ENCODE measurements at places on chromosomes 4 and X.

- DNase-seq: no peak
These were observed 191.7 kb upstream of the EDNRA start for GRCh38 chr4:147289181-147289580.

- no peak for DNase-seq
These were observed 43.4 kb upstream of the CABS1 start for GRCh38 chr4:70291341-70291740.

DNA sequence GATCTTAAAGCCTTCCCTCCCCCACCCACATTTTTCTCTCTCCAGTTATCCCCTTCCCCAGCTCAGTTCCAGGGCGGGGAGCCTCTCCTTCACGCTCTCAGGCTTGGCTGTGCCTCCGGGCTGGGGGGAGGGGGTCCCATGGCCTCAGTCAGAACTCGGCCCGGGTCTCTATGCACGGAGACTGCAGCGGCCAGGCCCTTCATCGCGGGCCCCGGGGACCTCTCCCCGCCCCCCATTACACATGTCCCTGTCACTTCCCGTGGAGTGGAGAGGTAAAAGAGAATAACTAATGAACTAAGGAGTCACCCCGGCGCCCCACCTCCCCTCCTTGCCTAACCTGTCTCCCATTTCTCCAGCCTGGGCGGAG is 838 bp upstream of the PRICKLE3 start:
- no peak for DNase-seq

DNA sequence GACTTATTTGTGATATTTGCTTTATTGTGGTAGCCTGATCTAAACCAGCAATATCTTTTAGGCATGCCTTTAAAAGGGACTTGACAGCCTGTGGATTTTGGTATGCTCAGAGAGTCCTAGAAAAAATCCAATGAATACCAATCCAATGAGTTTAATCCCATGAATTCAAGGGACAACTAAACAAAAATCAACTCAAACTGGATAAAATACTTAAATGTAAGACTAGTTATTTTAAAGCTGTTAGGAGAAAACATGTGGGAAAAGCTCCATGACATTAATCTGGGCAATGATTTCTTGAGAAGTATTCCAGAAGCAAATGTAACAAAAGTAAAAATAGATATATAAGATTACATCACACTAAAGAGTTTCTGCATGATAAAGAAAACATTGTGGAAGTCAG is 711.5 kb upstream of the PITX2 start:
- DNase-seq: no peak

GRCh38 chrX:108772549-108772948 is 36.2 kb upstream of the IRS4 start:
- DNase-seq: no peak

GRCh38 chr4:6423575-6423974 is 48.8 kb downstream of the PPP2R2C start:
- no peak for DNase-seq

GRCh38 chr4:95319169-95319568 is 229.6 kb downstream of the UNC5C start:
- DNase-seq: no peak

GRCh38 chr4:145011636-145012035 is 86.4 kb downstream of the ANAPC10 start:
- no peak for DNase-seq

DNA sequence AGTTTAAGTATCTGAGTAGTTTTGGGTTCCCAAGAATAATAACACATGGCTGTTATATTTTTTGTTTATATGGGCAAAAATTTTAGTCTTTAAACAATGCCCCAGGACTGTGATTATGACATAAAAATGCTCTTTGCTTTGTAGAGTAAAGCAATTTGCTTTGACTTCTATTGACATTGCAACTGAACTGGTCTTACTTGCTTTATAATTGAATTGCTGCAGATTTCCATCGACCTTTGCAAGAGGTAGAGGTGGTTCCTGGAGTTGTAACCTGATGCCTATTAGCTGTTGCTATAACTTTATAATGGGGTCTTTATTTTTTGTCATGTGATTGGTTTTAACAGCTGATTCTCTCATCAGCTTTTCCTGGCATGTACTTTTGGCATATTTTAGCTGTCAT is 302.9 kb downstream of the ARHGAP10 start:
- no peak for DNase-seq

DNA sequence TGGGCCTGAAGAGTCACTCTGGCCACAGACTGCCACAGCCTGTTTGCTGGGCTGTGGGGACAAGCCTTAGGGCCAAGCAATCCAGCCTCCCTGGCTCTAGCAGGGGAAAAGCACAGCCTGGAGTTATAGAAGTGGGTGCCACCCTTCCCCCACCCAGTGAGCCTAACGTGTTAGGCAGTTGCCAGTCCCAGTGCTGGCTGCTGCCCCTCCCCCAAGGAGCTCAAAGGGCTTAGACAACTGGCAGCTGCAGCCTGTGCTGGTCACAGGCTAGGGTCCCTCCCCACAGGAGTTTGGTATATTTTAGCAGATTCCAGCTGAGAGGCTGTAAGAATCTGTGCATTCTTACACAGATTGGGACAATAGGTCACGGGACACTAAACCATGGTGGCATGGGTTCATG is 370.3 kb upstream of the FGF16 start:
- DNase-seq: no peak

- DNase-seq: no peak
These were observed 98.6 kb downstream of the PPP2R2C start for GRCh38 chr4:6373541-6374410.

GRCh38 chr4:174928575-174929253 is 10.6 kb downstream of the ADAM29 start:
- no peak for DNase-seq

GRCh38 chrX:153829799-153830639 is at the start of gene PDZD4:
Gene PDZD4 (minus strand): TSS chrX:153830544. CDS start chrX:153830298, 246 bp downstream.
- DNase-seq: no peak

- no peak for DNase-seq
These were observed 261.6 kb upstream of the ANKRD50 start for GRCh38 chr4:124974152-124974551.

DNA sequence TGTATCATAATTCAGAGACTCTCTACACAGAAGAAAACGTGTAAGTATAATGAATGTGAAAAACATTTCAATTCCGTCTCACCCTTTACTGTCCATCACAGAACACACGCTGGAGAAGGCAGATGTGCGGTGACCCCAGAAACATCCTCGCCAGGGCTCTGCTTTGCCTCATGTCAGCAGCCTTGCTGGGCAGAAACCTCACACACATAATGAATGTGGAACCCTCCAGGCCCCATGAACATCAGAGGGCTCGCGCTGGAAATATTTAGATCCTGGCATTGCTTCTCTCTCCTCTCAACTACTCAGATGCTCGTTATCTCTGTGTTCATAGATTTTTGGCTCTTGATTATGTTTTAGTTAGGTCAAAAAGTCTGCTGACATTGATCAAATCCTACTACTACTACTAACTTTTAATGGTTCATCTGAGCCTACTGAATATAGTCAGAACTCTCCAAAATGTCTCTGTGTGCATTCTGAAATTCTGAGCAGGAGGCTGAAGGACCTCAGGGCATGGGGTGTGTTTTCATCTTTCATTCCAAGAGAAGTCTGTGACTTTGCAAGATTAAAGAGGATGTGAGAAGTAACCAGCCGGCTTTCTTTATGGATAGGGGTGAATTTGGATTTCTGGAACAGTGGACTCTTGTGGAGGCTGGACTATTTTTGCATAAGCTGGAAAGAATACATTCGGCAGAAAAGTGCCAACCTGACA is 27.0 kb downstream of the SMIM43 start:
- DNase-seq: no peak

DNA sequence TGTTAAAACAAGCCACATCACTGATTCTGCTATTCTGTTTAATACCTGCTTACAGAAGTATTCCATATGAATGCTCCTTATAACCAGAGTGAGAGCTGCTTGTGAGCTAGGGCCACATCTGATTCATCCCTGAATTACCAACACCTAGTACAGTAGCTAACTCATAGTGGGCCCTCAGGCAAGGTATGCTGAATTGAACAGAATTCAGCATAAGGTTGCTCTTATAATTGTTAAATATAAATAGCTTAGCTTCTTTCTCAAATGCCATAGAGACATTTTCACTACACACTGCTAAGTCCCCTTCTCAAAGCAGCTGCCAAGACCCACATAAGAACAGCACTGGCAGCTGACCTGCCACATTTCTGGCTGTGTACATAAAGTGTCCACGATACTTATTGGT is 27.0 kb upstream of the MCF2 start:
- DNase-seq: no peak

DNA sequence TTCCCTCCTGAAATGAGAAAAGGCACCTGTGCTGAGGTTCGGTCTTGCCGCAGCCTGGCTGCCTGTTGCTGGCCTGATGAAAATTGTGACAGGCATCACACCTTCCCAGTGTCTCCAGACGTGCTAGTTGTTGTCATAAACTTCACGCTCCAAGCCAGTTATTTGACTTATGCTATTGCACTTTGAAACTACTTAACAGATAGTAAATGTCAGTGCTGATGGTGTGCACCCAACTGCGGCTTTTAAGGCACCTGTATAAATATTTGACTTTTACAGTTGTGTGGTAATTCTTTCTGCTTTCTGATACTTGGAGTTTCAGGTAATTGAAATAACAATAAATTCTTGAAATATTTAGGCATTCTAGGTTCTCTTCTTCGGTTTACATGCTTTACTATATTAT is 1.8 kb downstream of the WWC2 start:
- DNase-seq: no peak

DNA sequence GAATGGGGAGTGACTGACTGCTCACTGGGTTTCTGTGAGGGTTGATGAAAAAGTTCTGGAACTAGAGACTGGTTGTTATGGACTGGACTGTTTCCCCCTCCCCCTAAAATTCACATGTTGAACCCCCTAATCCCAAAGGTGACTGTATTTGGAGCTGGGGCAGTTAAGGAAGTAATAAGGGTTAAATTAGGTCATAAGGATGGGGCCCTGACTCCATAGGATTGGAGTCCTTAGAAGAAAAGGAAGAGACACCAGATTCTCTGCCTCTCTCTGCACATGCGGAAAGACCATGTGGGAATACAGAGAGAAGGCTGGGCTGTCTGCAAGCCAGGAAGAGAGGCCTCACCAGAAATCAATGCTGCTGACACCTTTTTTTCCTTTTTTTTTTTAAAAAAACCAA is 38.2 kb downstream of the ZBTB49 start:
- DNase-seq: no peak

GRCh38 chrX:152810403-152810802 is 20.2 kb downstream of the CETN2 start:
- no peak for DNase-seq

DNA sequence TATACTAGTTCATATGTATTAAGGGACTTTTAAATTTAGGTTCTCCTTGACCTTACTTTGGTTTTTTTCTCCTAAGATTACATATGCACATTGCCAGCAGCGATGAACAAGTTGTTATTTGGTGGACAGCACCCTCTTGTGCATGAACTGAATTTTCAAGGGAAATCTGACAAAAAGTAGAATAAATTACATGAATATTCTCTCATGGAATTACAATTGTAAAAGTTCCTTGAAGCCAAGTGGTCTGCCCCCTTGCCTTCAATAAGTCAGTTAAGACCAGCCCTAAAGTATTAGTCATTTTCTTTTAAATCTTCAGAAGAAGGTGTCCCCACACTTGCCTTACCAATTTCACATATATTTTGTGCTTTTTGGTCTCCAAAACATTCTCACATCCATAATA is 30.7 kb upstream of the SMARCA5 start:
- no peak for DNase-seq

DNA sequence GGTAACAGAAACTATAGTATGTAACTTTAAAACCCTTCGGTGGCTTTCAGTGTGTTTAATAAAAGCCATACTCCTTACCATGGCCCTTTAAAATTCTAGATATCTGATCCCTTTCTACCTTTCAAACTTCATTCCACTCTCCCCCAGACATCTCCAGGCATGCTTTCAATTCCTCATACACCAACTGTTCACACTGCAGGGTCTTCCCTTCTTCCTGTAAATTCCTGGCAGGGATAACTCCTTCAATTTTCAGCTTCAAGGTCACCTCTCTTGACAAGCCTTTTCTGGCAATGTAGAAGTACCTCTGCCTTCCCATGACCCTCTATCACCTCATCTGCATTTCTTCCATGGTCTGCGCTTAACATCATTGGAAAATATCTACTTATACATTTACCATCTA is 60.8 kb downstream of the WDFY3 start:
- DNase-seq: no peak

DNA sequence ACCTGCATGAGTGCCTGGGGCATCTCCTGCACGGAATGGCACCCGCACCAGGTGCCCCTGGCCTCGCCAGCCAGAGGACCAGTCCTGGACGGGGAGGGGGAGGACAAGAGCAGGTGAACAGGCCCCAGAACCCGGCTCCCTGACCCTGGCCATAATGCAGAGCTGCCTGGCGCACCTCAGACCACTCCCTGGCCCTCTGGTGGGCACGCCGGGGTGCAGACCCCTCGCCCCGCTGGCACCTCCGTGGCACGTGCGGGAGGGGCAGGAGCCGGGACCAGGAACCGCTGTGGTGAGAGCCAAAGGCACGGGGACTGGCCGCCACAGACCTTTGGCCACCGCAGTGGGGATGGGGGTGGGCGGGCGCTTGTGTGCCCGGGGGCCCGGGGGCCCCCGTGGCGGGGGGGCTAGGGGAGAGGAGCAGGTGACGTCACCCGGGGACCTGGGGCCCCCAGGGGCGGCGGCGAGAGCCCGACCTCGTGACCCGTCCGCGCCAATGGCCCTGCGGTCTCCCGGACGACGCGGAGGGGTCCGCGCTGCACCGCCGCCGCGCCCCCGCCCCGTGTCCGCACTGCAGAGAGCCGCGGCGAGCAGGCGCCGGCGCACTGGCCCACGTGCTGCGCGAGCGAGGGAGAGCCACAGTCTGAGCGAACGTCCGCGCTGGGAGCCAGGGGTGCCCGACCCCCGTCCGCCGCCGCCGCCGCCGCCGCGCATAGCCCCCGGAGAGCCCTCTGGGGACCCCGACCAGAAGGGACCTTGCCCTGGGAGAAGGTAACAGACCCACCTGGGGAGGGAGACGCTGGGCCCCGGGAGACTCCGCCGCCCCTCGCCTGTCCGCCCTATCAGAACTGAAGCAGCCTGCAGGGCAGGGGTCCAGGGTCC is at the start of gene PNMA3:
Gene PNMA3 (plus strand): TSS at position 600 of the 879 bp plus-strand sequence. CDS start 586 bp downstream, outside the sequence.
- DNase-seq: no peak

GRCh38 chrX:139640259-139640658 is 67.7 kb downstream of the MCF2 start:
- no peak for DNase-seq

DNA sequence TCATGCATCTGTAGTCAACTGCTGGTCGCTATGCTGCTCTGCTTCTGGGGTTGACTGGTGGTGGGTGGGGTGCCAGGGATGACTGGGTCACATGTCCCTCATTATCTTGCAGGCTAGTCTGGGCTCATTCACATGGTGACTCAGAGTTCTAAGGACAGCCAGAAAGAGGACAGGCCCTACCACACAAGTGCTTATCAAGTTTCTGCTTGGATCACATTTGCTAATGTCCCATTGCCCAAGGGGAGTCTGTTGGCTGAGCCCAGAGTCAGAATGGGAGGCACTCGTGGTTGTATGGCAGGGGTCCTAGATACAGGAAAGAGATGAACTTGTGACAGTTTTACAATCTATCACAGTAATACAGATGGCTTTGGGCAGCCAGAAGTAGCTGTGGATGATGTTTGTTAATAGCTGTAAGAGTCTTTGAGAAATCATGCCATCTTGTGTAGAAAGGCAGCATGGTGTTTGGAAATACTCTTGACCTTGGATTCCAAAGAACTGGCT is 221.3 kb downstream of the GPAT3 start:
- no peak for DNase-seq
